ENCODE measurements at places on chromosomes 1 and 21.

DNA sequence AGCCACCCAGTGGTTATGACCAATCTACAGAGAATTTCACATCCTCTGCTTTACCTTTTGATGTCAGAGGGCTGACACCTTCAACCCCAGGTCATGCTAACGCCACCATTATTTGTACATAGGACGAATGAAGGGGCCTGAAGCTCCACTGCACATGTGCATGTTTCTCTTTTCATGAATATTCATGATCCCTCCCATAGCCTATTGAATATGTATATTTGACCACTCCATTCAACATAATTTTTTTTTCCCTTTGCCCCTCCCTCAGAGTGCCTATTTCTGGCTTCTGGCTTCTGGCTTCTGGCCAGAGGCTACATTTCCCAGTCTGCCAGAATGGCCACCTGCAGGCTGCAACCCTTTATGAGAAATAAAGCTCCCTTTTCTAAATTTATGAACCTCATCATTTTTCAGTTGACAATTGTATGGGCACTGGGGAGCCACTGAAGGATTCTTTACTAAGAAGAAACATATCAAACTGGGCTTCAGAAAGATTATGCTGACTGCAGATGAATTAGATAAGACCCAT, 406.7 kb downstream of the SIPA1L2 start:
- DNase-seq: no peak

GRCh38 chr1:40732756-40733301, 41.3 kb downstream of the NFYC start:
- no peak for DNase-seq

- no peak for DNase-seq
These were observed 1022.3 kb upstream of the B3GALT2 start for GRCh38 chr1:194208674-194209073.

DNA sequence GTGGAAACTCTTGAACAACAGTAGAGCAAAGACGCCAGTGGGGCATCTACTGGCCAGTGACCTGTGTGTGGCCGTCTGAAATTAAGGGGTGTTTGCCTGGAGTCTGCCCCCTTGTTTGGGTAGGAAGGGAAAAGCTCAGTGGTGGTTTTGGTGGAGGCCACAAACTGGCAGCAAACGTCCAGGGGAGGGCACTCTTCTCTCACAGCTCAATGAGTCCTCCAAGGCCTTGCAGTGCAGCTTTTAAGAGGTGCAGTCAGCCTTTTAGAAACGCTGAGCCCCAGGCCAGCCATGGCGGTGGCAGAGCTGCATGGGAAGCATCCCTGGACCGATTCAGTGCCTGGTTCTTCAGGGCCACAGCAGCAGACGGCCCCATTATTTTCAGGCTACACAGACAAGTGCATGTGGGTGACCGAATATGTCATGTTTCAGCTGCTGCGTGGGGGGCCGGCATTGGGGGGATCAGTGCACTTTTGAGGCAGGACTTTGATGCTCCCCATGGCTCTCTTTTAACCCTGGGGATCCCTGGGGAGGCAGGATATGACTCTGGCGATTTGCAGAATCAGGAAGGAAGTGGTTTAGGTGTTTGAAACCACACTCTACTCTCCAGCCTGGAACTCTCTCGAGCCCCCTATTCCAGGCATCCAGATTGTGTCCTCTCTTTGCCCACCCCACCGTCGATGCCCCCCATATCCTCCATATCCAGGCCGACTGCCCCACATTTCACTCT, 414.0 kb downstream of the PRDM2 start:
- DNase-seq: no peak

GRCh38 chr1:230747890-230748800, 957 bp downstream of the CAPN9 start:
- DNase-seq: no peak
